Stimulated activated CD4-positive, alpha-beta T cell treated with anti-CD3 and anti-CD28 coated beads, Interleukin-1b, Interleukin-23, amount 100 ng/mL, for 4 hours (primary cell): ENCODE measurements at places on chromosomes 6 and 20.

DNA sequence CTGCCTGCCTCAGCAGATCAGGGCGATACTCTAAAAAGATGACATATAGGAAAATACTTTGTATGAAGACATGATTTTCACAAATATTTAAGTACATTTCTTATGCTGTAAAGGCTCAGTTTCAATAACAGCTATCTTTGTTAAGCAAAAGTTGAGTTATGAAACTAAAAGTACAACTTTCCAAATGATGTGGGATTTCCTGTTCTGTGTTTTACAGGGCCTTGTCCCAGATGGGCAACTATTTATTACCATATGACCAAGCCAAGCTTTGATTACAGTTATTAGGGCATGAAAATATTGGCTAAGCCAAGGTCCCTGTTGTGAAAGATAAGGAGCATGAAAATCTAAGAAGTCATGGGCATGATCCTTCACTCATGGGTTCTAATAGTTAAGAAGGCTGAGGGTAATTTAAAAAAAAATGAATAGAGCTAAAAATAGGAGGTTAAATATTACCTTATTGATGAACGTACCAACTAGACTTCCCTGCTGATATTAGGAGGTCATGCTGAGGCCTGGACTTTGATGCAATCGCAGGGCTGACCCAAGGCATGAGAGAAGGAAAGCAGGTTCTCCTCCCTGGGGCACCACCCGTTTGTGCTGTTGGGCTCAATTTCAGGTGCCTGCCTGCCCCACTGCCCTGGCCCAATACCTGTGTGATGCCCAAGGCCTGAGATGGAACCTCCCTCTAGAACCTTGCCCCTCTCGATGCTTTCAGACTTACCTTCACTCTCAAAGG is 294.4 kb upstream of the PRDM1 start:
- DNase-seq, result no peak

DNA sequence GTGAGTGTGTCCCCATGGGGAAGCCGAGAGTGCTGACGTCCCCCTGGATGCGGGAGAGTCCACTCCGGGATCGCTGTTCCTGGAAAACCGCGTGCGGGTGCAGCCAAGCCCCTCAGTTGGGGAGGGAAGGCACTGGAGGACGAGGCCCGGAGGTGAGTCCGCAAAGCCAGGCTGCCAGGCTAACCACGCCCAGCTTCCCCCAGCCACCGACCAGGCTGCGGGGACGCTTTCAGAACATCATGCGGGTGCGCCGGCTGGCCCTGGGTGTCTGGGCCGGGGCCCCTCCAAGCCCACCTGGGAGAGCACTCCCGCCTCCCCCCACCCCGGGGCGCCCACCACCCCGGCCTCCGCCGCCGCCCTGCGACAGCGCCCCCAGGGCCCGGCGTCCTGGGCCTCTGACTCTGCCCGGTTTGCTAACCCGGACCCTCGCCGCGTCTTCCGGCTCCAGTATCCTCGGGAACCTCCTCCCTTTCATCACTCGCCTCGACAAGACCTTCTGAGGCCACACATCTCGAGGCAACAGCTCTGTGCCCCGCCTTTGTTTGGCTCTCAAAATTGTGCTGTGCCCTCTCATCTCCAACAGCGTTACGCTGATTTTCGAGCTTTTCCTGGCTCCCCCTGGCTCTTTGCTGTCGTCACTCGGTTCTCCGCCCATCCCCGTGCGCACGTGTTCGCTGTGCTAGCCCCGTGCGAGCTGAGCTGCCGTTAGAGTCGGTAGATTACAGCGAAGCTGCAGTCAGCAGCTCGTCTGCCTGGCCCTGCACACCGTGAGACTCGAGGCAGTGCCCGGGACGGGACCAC is 47.1 kb upstream of the ENTPD6 start:
- DNase-seq, result peak; percentile 59

DNA sequence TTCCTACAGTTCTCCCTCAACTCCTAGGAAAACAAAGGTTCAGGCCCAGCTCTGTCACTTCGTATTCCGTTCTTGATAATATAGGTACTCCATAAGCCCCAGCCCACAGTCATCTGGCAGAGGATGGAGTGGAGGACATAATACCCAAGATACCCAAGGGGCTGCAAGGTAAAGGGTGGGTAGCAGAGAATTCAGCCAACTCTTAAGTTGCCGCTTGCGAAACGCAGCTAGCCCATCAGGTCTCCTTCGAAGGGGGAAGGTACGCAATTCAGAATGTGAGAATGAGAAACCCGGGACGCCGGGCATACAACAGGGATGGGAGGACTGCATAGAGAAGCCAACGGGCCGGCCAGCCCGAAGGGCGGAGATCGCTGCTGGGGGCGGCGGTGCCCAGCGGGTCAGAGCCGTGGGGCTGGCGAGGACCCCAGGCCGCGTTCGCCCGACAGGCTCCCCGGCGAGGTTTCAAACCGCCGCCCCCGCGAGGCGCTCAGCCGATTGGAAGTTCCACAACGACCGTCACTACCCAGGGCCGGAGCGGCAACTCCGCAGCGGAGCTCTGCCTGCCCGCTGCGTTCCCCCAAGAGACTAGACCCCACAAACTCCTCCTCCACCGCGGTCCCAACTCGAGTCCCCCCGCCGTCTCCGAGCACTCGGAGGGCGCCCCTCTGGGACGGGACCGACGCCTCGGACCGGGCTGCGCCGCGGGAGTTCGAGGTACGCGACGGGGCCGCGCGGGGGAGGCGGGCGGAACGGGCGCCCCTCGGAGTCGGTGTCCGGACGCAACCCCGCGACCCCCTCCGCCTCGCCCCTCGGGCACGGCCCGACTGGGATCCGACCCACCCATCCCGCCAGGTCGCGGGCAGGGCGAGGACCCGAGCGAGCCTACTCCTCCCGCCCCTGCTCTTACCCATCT is 911 bp downstream of the CDK19 start:
- DNase-seq, result peak; percentile 47

DNA sequence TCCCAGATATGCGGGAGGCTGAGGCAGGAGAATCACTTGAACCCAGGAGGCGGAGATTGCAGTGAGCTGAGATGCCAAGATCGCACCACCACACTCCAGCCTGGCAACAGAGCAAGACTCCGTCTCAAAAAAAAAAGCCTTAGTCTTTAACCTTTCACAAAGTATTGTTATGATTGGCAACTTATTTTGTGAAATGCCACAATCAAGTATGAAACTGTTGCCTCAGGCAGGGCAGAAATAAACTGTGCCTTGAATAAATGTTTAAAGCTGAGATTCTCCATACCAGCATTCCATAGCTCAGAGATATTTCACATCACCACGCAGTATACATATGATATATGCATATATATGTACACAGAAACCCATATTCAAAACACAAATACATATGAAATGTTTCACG is 120.1 kb upstream of the CCDC28A start:
- no peak for DNase-seq

DNA sequence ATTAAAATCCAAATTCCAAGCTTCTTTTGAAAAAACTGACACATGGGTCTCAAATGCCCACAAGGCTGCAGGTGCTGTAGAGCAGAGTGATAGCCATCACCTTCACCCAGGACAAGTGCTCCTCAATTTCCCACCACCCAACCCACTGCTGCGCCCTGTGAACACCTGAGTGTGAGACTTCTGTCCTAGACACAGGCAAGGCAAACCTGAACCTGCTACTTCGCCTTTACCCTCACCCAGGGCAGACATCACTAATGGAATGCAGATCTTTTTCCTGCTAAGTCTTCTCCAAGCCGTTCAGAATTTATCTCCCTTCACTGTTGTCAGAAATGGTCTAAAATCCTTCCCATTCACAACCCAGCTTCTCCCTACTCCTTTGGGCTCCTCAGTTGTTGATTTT is 65.9 kb downstream of the PREX1 start:
- DNase-seq, result no peak

DNA sequence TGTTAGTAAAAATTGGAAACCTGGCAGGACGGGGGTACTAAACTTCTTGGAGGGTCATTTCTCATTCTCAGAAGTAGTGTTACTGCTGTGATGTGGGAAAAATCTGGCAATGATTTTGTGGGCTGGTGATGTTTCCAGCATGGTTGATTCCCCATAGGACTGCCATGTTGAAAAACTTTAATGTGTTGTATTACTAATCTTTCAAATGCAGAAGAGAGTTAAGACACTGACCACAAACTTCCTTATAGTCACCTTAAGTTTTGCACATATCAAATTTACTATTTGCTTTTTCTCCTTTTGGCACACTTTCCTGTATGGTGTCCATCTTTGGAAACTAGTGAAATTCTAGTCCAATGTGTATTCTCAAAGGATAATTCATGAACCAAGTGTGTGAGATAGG is 236.2 kb upstream of the TAB2 start:
- DNase-seq, result no peak

DNA sequence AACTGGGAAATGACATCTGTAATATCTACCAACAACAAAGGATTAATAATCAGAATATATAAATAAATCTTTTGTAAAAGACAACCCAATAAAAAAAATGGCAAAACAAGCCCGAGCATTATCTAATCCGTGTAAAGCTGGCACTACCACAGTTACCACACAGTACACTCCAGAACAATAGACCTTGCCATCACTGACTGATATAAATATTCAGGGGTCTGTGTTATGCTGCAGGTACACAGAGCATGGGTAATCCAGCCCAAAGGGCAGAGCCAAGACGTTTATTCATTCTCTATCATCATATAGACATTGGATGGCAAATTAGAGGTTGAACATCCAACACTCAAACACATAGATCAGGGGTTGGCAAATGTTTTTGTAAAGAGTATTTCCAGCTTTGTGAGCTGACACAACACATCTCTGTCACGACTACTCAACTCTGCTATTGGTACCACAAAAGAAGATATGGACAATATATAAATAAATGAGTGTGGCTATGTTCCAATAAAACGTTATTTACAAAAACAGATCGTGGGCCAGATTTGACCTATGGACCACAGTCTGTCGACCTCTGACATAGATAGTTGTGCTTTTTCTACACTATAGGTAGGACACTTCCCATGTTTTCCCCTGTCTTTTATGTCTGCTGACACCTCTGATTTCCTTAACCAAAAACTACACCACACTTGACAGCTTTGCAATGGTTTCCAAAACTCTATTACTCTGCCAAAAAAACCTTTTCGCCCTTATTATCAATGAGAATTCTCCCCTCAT is 4.5 kb downstream of the NCOA6 start:
- no peak for DNase-seq

GRCh38 chr6:153129873-153130514 is 1.1 kb downstream of the RGS17 start:
- no peak for DNase-seq

DNA sequence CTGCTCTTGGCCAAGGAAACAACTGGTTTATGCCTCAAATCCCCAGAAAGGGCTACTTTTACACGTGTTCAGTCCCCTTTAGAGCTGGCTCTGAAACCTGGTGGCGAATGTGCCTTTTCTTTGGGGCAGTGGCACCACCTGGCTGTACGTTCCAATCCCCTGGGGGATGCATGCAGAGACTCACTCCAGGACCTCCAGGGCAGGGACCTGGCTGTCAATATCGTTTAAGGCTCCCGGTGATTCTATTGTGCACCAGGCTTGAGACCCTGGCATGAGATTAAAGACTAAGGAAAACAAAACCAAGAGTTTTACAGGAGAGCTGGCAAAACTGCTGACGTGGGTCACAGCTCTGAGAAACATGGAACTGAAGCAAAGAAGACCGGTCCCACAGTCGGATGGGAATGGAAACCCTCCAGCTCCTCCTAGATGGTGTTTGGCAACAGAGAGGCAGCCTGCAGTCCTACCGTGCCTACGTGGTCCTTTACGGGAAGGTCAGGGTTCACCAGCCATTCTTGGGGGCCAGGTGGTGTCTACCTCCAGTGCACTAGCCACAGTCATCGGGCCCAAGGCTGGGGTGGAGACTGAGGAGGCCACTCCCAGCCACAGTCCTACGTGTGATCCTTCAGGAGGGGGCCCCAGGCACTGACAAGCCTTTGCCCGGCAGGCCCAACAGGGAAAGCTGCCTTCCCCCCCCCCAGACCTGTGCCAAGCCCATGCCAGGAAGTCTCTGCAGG is 203.3 kb upstream of the CST7 start:
- DNase-seq, result no peak

GRCh38 chr6:20924911-20925543 is 390.8 kb downstream of the CDKAL1 start:
- no peak for DNase-seq

GRCh38 chr20:44287272-44288097 is 23.5 kb downstream of the FITM2 start:
- no peak for DNase-seq

DNA sequence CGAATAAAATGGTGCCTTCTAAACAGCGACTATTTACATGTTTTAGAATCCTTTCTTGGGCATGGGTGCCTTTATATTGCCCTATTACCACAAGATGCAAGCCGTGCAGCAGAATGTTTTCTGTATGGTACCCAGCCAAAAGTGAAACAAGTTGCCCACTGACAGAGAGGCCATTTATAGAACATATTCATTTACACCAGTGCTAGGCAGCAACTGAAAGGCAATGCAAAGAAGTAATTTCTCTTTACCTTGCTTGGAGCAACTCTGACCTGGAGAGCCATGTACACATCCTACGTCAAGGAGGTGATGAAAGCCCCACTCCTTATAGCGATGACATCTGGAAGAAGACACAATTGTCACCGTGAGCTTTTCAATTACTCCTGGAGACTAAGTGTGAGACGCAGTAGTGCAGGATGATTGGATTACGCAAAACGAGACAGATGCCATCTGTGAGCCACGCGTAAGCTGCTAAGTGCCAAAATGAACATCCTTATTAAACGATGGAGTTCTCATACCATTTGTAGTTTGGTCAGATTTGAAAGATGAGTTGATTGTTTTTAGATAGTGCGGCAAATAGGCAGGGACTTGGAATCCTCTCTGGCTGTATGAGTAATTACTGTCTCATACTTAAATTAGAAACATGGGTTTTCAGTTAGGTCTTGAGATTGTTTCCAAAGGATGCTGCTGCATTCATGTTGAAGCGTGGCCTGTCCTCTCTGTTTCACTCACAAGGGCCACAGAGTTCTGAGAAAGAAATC is at the start of gene TMEM244:
TSS of gene TMEM244 (minus strand) at position 408 of the 758 bp plus-strand sequence. CDS start at position 281, 127 bp downstream.
- no peak for DNase-seq

- peak; percentile 15 for DNase-seq
Observed at GRCh38 chr20:45450097-45450818, 19.3 kb upstream of the WFDC2 start.

GRCh38 chr6:144304223-144304848 is 19.2 kb downstream of the UTRN start:
- no peak for DNase-seq

- DNase-seq, result no peak
Observed at GRCh38 chr6:28737750-28738395, 185.9 kb downstream of the TRIM27 start.

GRCh38 chr6:113879186-113880096 is 22.3 kb downstream of the MARCKS start:
- DNase-seq, result no peak

- DNase-seq, result no peak
Observed at GRCh38 chr6:75199889-75200288, 6.0 kb downstream of the COL12A1 start.

GRCh38 chr20:57124366-57124765 is 142.1 kb downstream of the BMP7 start:
- DNase-seq, result no peak

DNA sequence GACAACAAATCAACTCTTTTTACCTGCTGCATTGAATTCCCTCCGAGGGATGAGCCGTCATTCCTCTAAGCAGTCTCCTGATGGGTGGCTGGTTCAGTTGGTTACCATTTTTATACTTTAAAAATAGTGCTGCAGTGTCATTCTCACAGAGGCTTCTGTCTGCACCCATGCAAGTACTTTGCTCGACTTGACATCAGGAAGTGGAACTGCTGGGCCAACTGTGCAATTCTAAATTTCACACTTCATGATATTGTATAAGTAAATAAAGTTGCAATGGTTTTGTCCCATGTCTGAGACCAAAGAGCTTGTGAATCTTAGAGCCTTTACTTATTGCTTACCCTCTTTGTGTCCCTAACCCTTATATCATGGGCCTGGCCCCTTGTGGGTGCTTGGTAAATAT is 2.5 kb downstream of the BTN3A1 start:
- DNase-seq, result no peak

- DNase-seq, result no peak
Observed at GRCh38 chr6:16803294-16804200, 42.3 kb upstream of the ATXN1 start.
